ENCODE measurements at places on chromosomes 12 and 14.
A peak's percentile ranks its signal among the peaks of the same experiment; 100 is the strongest.

DNA sequence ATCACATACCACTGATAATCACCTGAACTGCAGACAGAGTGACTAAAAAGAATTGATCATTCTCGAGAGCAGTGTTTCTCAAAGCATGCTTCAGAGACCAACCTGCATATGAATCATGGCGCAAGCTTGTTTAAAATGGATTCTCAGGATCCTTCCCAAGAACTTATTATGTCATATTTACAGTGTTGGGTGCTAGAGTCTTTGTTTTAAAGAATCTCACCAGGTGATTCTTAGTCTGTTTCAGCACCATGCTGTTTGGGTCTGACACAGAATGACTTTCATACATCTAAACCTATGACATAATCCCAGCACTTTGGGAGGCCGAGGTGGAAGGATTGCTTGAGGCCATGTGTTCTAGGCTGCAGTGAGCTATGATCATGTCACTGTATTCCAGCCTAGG lies 31.3 kb upstream of the SSPN start:
- DNase-seq: no peak

DNA sequence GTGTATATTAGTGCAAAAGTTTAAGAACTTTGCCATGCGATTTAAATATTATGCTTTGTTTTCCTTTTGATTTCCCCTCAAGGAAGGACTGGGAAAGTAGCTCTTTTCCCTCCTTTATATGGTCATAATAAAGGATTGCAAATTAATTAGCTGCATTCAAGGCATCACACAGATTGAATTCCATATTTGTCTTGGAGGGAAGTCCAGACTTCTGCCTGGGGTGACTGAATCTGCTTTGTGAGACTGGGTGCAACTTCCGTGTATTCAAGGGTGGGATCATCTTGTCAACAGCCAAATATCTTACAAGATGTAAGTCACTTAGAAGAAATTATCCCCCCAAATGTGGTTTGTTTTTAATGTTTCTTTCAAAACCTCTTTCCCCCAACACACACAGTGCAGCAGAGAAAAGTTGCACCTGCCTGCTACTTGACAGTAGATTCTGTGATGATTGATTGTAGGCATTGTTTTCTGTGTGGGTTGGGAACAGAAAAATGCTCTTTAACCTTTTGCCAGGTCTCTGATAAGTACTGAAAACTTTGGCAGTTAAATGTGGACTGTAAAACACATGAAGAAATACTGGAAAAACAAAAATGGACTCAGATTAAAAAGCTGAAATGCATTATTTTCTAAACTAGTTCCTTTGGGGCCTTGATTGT lies 28.4 kb downstream of the STK38L start:
- DNase-seq: no peak

- DNase-seq: no peak
Measured at GRCh38 chr14:30272848-30273832, 285.8 kb upstream of the G2E3 start.

- DNase-seq: no peak
Measured at GRCh38 chr14:72723858-72724530, 169.9 kb downstream of the DPF3 start.

GRCh38 chr14:91142214-91142668 lies 28.4 kb downstream of the DGLUCY start:
- peak; percentile 63 for DNase-seq

- no peak for DNase-seq
Measured at GRCh38 chr12:6225630-6226001, 25.4 kb downstream of the CD9 start.

DNA sequence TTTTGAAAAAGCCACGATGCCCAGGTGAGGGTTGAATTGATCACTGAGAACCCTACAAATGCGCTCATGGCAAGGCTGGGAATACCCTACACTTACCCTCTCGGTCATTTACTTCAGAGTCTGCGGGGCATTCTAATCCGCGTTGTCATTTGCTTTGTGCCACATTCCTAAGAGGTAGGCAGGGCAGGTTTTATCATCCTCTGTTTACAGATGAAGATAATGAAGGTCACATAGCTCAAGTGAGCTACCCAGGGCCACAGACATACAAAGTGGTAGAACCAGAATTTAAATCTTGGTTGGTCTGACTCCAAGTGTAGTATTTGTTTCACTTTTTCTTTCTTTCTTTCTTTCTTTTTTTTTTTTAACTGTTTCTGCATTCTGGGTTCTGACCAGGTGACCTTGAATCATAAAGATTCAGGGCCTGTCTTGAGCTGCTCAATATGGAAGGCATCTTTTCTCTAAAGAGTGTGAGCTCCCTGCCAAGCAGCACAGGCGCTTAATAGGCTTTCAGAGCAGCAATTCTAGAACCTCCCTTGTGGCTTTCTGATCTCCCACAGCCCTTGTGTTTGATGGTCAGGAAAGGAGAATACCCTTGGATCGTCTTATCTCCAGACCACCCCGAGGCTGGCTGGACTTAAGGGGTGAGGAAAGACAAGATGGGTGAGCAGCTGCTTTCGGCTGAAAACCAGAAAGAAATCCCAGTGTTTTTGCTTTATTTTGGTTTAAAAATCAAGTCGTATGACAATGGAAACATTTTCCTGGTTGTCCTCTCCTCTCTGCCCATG lies 662 bp upstream of the BATF start:
- no peak for DNase-seq

DNA sequence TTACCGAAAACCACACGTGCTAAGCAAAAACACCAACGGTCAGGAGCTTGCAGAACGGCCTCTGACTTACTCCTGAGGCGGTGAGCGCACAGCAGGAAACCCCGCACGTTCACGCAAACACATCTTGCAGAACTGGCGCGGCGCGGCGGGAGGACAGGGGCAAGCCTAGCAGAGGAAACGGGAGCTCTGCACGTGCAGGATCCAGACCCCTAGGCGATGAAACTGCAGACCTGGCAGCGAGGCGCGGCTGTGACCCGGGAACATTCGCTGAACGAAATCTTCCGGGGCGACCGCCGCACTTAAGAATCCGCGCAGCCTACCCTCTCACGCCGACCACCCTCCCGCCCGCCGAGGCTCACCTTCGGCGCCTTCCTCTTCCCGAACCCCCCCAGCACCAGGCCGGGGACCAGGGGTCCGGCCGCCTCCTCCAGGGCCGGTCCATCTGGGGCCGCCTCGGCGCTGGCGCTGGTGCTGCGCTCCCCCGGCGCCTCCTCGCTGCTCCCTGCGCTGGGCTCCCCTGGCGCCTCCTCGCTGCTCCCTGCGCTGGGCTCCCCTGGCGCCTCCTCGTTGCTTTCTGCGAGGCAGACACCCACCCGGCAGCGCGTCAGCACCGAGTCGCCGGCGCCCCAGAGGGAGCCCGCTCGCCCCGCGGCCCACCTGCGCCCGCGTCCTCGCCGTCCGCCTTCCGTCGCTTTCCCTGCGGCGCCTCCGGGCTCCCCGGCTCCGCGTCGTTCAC lies 615 bp downstream of the DDX51 start:
- DNase-seq: peak; percentile 52

GRCh38 chr14:50025776-50026175 lies 90.6 kb downstream of the VCPKMT start:
- no peak for DNase-seq

GRCh38 chr12:104855599-104855998 lies 102.5 kb downstream of the SLC41A2 start:
- no peak for DNase-seq

GRCh38 chr12:114302606-114303315 lies 103.2 kb downstream of the TBX5 start:
- no peak for DNase-seq
